ENCODE measurements at places on chromosomes 2 and 18.

DNA sequence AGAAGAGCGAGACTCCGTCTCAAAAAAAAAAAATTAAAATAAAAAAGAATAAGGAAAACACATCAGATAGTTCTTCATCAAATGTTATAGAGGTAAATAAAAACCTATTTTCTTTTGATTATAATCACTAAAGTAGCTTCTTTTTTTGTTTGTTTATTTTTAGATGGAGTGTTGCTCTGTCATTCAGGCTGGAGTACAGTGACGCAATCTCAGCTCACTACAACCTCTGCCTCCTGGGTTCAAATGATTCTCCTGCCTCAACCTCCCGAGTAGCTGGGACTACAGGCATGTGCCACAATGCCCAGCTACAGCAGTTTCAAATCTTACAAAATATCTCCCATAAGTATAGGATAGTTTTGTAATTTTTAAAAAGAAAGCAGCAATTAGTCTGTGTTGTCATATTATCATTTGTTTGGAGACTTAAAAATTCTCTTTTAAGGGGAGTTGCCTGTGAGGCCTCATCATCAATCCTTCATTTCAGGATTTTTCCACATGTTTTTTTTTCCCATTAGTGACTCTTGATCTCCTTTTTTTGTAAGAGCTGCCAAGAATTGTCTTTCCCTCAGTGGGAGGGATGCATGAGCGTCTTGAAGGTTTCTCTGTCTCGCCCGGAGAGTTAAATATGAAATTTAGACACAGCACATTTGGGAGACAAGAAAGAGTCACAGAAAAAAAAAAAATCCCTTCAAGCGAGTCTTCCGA lies 275.9 kb downstream of the CDCA7 start:
- no peak for DNase-seq

DNA sequence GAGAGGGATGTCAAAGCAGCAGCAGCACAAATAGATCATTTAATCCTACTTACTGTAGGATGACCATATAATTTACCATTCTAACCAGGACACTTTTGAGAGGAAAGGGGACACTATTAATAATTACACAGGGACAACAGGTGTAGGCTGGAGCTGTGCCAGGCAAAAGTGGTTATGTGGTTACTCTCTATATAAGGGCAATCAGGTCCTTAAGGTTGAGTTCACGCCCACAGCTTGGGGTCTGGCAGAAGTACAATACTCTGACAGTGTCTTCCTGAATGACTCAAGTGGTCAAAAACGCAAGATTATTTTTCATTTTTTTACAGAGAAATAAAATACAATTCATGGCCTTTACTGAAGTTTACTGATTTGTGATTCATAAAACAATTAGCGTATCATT lies 2.8 kb downstream of the PREPL start:
- no peak for DNase-seq

DNA sequence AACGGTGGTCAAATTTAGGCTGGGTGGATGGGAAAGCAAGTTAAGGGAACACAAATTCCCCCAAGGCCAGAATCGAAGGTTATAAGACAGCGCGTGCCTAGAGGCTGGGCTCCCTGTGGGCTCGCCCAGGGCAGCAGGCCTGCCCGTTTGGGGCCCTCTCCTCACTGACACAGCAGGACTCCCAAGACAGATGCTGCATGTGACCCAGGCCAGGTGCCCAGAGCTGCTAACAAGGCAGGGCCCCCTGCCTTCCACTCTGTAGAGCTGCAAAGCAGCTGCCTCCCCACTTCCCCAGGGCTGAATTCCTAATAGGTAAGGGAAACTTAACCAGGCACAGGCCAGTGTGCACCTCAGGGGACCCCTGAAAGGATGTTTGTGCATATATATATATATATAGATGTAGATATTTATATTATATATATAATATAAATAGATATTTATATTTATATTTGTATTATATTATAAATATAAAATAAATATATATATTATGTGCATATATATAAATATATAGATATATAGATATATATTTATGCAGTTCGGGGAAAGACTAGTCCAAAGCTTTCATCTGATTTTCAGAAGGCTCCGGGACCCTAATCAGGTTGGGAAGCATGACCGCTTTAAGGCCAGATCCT lies 43.7 kb downstream of the TMEM37 start:
- DNase-seq = no peak

DNA sequence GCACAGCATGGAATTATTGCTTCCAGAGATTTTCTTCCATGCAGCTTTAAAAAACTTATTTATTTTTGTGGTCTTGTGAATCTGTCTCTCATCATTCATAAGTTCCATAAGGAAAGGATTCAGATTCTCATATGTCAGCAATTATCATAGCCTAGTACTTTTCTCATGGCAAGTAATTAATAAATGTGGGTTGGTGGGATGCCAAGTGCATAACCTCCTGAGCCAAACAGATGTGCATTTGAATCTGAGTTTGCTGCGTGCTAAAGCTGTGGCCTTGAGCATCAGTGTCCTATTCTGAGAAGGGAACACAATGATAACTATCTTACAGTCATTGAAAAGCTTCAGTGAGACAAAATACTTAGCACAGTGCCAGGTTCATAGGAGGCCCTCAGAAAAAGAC lies 331.9 kb downstream of the PDE11A start:
- no peak for DNase-seq

DNA sequence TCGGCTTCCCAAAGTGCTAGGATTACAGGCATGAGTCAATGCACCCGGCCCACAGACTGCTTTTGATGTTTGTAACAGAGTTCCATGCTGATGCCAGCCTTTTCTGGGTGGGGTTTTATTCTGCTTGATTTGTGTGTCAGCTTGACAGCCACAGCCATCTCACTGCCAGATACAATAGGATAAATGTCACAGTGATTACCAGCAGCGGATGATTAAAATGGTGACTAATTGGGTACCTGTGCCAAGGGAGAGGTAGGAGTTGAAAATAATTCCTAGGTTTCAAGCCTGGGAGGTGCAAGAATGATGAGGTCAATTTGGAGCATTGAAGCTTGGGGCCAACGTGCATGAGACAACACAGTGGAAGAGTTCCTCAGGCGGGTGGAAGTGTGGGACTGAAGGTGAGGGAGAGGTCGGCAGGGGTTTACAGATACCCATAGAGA lies 39.4 kb downstream of the SH2D6 start:
- no peak for DNase-seq

GRCh38 chr2:73985308-73986084 lies 786 bp downstream of the TET3 start:
- no peak for DNase-seq

All from 8988T (cell line).